ENCODE measurements at places on chromosomes 3 and 15. TPM values are rescaled to one million over a fixed set of nuclear protein-coding genes. Genes with fewer than 3 reads are reported as not detected.
A peak's percentile ranks its signal among the peaks of the same experiment; 100 is the strongest.

- H3K4me3 ChIP-seq = no peak overlapping the region
- H3K27me3 ChIP-seq = no peaks in the 10 kb centered on the region
- no peak for DNase-seq
- H3K27ac ChIP-seq = no peak overlapping the region
These were observed 78.6 kb downstream of the VGLL4 start for GRCh38 chr3:11565072-11565471.

- H3K27ac ChIP-seq = no peak overlapping the region
- H3K4me3 ChIP-seq = no peak overlapping the region
- DNase-seq = no peak
- no peaks in the 10 kb centered on the region for H3K27me3 ChIP-seq
- H3K4me1 ChIP-seq = no peaks in the 10 kb centered on the region
These were observed 124.2 kb downstream of the IMPG2 start for GRCh38 chr3:101195951-101196713.

DNA sequence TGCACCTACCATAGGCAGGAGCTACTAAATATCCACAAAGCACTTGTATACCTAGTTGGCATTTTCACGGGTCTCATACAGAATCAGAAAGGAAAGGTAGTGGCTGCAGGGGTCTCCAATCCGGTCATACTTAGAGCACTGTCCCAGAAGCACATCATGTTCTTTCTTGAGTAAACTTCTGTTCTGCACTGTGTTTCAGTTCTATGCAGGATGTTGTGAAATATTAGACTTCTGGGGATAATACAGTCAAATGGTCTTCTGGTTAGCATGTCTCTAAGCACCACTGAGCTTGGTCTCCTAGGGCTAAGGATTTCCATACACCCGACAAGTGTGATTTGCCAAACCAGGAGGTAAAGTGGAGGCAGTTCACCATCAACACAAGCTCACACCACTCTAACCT lies 27.9 kb downstream of the MINDY4B start:
- peaks cover 3% of the 10 kb centered on the region for H3K4me1 ChIP-seq
- no peaks in the 10 kb centered on the region for H3K36me3 ChIP-seq
- no peak overlapping the region for H3K4me3 ChIP-seq
- no peaks in the 10 kb centered on the region for H3K27me3 ChIP-seq
- H3K27ac ChIP-seq = no peak overlapping the region

- H3K27me3 ChIP-seq = no peaks in the 10 kb centered on the region
- no peak overlapping the region for H3K4me3 ChIP-seq
- H3K36me3 ChIP-seq = no peaks in the 10 kb centered on the region
- H3K27ac ChIP-seq = no peak overlapping the region
- no peak for DNase-seq
These were observed 148.6 kb downstream of the CD47 start for GRCh38 chr3:107942244-107942643.

Gene ITGA11
- 1.0 TPM for total RNA-seq

- no peaks in the 10 kb centered on the region for H3K27me3 ChIP-seq
- no peaks in the 10 kb centered on the region for H3K36me3 ChIP-seq
- no peak for DNase-seq
- no peak overlapping the region for H3K4me3 ChIP-seq
- H3K4me1 ChIP-seq = peaks cover 10% of the 10 kb centered on the region
These were observed 156.4 kb downstream of the TP63 start for GRCh38 chr3:189787632-189788031.

DNA sequence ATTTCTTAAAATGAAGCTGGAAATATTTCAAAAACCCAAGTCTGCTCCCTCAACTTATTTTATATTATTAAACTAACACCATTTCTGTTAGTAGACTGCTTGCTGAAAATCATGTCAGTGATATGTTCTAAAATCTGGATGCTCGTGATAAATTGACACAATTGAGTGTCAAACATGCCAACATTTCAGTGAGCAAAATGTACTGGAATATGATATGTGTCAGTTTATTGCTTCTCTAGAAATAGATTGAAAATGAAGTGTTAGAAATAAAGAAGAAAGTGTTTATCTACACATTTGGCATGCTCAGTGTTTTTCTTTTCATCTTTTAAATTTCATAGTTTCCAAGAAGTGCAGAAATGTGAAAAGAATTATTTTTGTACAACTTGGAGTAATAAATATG lies 624.6 kb downstream of the SI start:
- H3K27ac ChIP-seq = no peak overlapping the region
- no peaks in the 10 kb centered on the region for H3K4me1 ChIP-seq
- H3K27me3 ChIP-seq = no peaks in the 10 kb centered on the region
- H3K4me3 ChIP-seq = no peak overlapping the region

- DNase-seq = no peak
- H3K4me1 ChIP-seq = peaks cover 11% of the 10 kb centered on the region
- H3K4me3 ChIP-seq = no peak overlapping the region
These were observed 22.2 kb downstream of the MELTF start for GRCh38 chr3:197007296-197007940.

- no peaks in the 10 kb centered on the region for H3K36me3 ChIP-seq
- peaks cover 6% of the 10 kb centered on the region for H3K4me1 ChIP-seq
- H3K27ac ChIP-seq = no peak overlapping the region
- H3K27me3 ChIP-seq = no peaks in the 10 kb centered on the region
These were observed 37.3 kb downstream of the RARB start for GRCh38 chr3:25465266-25465860.

Gene CDHR4
- total RNA-seq = 0.26 TPM

Gene CFAP161
- total RNA-seq = not detected

GRCh38 chr15:80615783-80616391 lies 79.2 kb upstream of the ABHD17C start:
- H3K4me1 ChIP-seq = peaks cover 13% of the 10 kb centered on the region
- H3K4me3 ChIP-seq = no peak overlapping the region
- H3K27me3 ChIP-seq = no peaks in the 10 kb centered on the region
- no peaks in the 10 kb centered on the region for H3K36me3 ChIP-seq
- peak; percentile 48 for DNase-seq
- no peak overlapping the region for H3K27ac ChIP-seq

GRCh38 chr15:98955961-98956723 lies 51.5 kb downstream of the PGPEP1L start:
- peaks cover 34% of the 10 kb centered on the region for H3K4me1 ChIP-seq
- DNase-seq = no peak
- H3K36me3 ChIP-seq = peaks cover 24% of the 10 kb centered on the region
- no peak overlapping the region for H3K4me3 ChIP-seq
- no peak overlapping the region for H3K27ac ChIP-seq

GRCh38 chr3:22117751-22118346 lies 366.8 kb upstream of the ZNF385D start:
- H3K4me3 ChIP-seq = no peak overlapping the region
- DNase-seq = no peak
- H3K27ac ChIP-seq = no peak overlapping the region
- H3K36me3 ChIP-seq = no peaks in the 10 kb centered on the region

Gene EPM2AIP1
- 9.1 TPM for total RNA-seq

GRCh38 chr15:66587749-66588148 lies 22.0 kb upstream of the LCTL start:
- no peaks in the 10 kb centered on the region for H3K4me1 ChIP-seq
- H3K36me3 ChIP-seq = no peaks in the 10 kb centered on the region
- no peak for DNase-seq
- H3K4me3 ChIP-seq = no peak overlapping the region
- no peaks in the 10 kb centered on the region for H3K27me3 ChIP-seq

GRCh38 chr3:133939463-133939835 lies 43.8 kb upstream of the RAB6B start:
- no peaks in the 10 kb centered on the region for H3K36me3 ChIP-seq
- H3K27ac ChIP-seq = no peak overlapping the region

GRCh38 chr3:77078279-77078678 lies 38.4 kb downstream of the ROBO2 start:
- H3K27ac ChIP-seq = no peak overlapping the region
- H3K4me1 ChIP-seq = peaks cover 10% of the 10 kb centered on the region
- H3K36me3 ChIP-seq = no peaks in the 10 kb centered on the region
- no peaks in the 10 kb centered on the region for H3K27me3 ChIP-seq

DNA sequence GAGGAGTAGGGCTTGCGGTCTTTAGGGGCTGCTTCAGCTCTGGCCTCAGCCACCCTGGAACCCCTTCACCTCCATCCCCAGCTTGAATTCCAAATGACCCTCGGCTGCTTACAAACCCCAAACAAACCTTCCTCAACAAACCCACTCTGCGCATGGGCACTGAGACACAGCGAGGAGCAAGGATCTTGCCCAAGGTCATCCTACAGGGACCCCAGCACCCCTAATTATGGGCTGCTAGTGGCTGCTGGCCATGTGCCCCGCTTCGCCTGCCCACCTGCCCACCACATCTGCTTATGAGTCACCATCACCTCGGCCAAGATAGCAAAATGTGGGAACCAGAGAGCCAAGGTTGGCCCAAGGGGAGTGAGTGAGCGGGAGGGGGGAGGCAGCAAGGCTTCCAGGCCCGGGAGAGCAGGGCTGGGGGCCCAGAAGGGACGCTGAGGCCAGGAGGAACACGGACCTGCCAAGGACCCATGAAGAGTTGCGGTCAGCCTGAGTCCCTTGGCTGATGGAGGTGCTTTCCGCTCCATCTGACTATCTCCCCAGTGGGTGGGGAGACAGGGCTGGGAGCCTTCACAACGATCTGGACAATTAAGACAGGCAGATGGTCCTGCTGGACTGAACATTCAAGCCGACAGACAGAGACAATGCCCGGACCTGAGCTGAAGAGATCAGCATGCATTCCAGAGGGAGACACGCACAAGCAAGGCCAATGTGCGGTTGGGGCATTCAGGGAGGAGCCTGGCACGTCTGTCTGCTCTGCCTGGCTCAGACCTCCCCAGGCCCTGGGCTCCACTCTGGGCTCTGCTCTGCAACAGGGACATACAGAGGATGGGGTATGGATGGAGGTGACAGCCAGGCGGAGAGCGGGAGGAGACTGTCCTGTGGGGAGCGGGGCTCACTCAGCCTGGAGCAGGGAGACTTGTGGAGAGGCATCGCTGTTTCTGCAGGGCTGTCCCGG lies 10.8 kb upstream of the GRIP2 start:
- DNase-seq = no peak
- no peak overlapping the region for H3K4me3 ChIP-seq
- H3K4me1 ChIP-seq = no peaks in the 10 kb centered on the region
- H3K36me3 ChIP-seq = no peaks in the 10 kb centered on the region
- H3K27me3 ChIP-seq = no peaks in the 10 kb centered on the region
- H3K27ac ChIP-seq = no peak overlapping the region

GRCh38 chr15:55179141-55179540 lies 17.6 kb downstream of the RSL24D1 start:
- no peak overlapping the region for H3K27ac ChIP-seq
- no peak for DNase-seq
- no peaks in the 10 kb centered on the region for H3K27me3 ChIP-seq

DNA sequence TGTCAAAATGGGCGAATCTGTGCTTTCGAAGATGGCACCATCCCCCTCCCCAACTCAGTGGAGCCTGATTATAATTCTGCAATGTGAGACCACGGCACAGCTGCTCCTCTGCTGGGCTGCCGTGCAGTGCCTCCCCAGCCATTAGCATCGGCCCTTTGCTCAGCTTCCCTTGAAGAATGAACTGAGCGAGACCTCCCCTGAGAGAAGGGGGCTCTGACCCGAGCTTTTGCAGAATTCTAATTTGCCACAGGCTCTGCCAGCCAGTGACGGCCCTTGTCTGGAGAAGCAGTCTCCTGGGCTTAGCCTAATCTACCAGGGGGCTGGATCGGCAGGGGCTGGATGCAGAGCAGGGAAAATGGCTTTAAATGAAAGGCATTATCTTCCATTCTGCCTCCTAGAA lies 57.2 kb downstream of the GLDN start:
- H3K27ac ChIP-seq = no peak overlapping the region
- no peak overlapping the region for H3K4me3 ChIP-seq
- no peaks in the 10 kb centered on the region for H3K36me3 ChIP-seq
- H3K4me1 ChIP-seq = no peaks in the 10 kb centered on the region
- DNase-seq = no peak
- H3K27me3 ChIP-seq = no peaks in the 10 kb centered on the region

DNA sequence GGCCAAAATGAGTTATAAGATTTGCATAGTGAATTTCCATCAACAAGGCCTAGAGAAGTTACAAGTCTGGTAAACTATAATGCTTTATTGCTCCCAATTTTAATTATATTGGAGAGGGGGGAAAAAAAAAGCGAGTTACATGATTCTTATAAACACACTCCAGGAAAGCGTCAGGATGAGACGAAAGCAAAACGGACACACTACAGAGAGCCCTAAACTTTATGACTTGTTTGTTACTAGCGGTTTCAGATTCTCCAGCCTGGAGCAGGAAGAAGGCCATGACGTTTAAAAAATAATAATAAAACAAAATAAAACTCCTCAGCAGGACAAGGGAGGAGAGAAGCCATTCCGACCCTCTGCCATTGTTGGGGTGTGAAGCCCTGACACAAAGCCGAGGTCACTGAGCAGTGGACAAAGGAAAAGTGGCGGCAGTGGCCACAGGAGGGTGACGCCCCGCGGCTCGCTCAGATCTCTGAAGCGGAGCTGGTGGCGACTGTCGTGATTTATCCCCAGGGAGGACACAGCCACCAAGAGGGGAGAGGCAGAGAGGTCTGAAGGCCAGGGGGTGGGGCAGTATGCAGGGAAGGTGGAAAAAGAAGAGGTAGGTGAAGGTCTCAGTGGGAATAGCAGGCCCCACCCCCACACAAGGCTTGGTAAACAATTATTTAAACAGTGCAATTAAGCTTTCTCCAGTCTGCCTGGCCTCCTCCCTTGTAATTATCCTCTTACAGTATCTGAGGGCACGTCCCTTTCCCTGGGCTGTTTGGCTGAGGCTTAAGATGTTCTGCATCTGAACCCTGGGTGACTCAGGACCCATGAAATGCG lies 45.3 kb downstream of the ADAMTS9 start:
- H3K27ac ChIP-seq = no peak overlapping the region
- H3K36me3 ChIP-seq = no peaks in the 10 kb centered on the region
- H3K27me3 ChIP-seq = no peaks in the 10 kb centered on the region
- H3K4me3 ChIP-seq = no peak overlapping the region

GRCh38 chr3:186094271-186094670 lies 14.6 kb downstream of the ETV5 start:
- H3K27ac ChIP-seq = no peak overlapping the region
- no peak for DNase-seq
- no peak overlapping the region for H3K4me3 ChIP-seq
- H3K27me3 ChIP-seq = no peaks in the 10 kb centered on the region

GRCh38 chr3:179615458-179616173 lies 11.0 kb downstream of the NDUFB5 start:
- no peaks in the 10 kb centered on the region for H3K36me3 ChIP-seq
- DNase-seq = no peak
- H3K4me1 ChIP-seq = no peaks in the 10 kb centered on the region
- H3K4me3 ChIP-seq = no peak overlapping the region
- H3K27ac ChIP-seq = no peak overlapping the region

GRCh38 chr15:82788496-82788895 lies 17.4 kb downstream of the FSD2 start:
- H3K27me3 ChIP-seq = no peaks in the 10 kb centered on the region
- no peaks in the 10 kb centered on the region for H3K36me3 ChIP-seq
- H3K4me3 ChIP-seq = no peak overlapping the region
- no peaks in the 10 kb centered on the region for H3K4me1 ChIP-seq
- no peak for DNase-seq

Gene TMC3
- not detected for total RNA-seq

Gene ZNF502
- 2.3 TPM for total RNA-seq
